NCI-H774 (cell line): ENCODE measurements at places on chromosomes 7 and 10.

DNA sequence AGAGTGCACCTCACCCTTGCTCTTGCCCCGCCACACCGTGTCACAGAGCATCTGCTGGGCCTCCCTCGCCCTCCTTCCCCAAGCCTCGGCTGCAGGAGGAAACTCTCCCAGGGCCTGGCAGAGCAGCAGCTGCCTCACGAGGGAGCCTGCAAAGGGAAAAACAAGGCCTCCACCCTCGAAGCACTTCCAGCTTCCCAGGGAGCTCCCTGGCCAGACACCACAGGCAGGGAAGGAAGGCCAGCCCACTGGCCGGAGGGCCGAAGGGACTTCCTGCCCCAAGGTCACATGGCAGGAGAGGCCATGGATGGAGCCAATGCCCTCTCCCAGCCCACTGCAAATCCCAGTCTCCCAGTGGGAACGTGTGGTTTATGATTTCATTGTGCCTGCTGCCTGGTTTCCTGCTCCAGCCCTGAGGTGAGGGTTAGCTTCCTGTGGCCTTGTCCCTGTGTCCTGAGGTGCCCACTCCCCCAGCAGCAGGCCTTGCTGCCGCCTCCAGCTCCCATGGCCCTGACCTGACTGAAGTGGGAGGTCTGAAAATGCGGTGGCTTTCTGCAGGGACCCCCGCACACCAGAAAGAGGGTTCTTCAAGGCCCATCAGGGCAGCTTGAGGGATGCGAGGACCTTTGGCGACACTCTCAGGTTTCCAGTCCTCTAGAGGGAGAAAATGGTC lies 100.5 kb upstream of the PPIF start:
- no peak for DNase-seq

DNA sequence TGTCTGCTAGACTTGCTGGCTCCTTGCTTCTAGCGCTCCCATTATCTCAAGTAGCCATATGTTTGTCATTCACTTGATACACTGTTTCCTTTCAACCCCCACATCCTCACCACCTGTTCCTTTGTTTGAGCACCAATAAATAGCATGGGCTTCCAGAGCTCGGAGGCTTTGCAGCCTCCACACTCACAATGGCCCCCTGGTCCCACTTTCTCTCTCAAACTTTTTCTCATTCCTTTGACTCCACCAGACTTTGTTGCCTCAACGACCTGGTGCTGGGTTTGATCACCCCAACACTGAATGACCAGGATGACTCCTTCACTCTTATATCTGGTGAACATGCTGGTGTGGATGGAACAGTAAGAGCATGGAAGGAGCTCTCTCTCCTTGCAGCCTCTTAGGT lies 114.5 kb upstream of the TRIM24 start:
- no peak for DNase-seq

GRCh38 chr10:71752391-71753090 lies 20.8 kb downstream of the VSIR start:
- no peak for DNase-seq

DNA sequence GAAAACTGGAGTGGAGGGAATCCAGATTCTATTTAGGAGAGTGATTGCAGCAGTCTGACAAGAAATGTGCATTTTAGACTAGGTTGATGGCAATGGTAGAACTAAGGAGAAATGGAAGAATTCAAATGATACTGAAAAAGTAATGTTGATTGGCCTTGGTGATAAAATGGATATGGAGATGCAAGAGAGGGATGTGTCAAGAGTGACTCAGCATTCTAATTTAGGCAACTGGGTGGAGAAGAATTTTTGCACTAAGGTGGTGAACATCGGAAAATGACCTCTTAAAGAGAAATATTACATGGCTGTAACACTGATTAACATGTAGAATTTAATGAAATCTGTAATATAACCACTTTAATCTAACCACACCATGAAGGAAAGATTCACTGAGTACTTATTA lies 806.5 kb downstream of the PHTF2 start:
- DNase-seq: no peak

DNA sequence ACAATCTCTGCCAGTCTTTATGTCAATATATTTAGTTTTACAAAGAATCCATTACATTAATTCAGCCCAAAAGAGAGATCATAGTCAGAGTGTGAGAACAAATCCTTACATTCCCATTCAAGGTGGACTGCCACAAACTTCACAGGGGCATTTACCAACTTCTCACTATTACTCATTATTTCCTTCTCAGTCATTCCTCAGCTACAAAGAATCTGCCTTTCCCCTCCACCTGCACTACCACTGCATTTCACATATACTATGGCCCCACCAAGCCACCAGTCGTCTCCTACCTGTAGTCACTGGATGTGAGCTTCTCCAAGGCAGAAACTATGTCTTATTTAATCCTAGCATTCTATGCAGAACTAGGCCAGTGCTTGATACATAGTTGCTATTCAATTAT lies 94.3 kb downstream of the USP6NL start:
- DNase-seq: no peak

- DNase-seq: no peak
Measured at GRCh38 chr7:107234436-107234835, 65.6 kb downstream of the HBP1 start.

DNA sequence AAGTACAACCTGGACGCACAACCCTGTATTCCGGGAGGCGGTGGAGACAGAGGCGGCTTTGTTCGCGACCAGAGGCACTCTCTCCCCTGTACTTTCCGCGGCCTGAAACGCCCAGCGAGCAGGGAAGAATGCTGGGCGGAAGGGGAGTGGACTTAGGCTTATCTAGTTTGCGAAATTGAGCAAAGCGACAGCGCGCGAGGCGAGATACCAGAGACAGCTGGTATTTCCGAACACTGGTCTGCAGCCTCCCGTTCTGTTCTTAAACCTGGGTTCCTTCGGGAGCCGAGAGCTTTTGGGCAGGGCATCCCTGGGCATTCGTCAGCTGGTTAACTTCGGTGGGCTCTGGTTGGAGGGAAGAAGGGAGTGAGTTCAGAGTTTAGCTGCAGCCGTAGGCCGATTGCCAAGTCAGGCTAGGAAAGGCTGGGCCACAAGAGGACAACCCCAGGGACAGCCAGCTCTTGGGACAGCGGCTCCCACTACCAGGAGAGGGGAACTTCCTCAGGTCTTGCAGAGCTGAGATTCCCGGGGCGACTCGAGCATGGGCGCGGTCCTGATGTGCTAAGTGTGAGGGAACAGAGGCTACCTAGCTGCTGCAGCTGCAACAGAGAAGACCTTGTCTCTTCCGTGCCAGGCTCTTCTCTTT lies 3.9 kb downstream of the HMX3 start:
- no peak for DNase-seq

DNA sequence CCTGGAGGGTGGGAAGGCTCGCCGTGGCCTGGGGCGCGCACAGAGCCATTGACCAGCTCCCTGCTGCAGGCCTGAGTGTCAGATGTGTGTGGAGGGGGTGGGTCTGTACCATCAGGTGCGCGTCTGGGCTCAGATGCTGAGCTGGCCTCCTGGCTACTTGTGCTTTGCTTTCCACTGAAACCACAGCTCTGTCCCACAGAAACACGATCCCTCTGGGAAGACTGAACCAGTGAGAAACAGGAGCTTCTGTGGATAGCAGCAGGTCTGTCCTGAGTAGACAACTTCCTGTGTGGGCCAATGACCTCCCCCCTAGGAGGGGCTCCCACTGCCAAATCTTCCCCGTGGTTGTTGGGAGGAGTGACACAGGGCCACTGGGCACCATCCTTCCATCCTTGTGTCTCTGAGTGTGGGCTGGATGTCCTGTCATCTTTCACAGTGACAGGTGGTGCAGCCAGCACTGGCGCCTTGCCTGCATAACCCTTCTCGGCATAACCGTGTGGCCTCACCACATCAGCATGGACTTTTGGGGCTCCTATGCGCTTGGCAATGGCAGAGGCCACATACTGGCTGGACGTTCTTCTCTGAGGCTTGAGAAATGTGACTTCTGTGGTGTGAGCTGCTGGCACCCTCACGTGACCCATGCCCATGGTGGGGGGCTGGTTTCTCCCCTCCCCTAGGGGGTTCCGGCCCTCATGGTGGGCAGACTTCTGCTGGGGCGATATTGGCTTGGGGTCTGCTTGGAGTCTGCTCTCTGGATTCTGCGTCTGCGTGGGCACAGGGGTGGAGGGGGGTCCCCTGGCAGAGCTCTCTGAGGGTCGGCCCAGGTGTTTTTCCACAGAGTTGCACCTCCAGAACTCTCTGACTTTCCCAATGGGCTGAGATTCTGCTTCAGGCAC lies 245.5 kb upstream of the GRB10 start:
- no peak for DNase-seq

DNA sequence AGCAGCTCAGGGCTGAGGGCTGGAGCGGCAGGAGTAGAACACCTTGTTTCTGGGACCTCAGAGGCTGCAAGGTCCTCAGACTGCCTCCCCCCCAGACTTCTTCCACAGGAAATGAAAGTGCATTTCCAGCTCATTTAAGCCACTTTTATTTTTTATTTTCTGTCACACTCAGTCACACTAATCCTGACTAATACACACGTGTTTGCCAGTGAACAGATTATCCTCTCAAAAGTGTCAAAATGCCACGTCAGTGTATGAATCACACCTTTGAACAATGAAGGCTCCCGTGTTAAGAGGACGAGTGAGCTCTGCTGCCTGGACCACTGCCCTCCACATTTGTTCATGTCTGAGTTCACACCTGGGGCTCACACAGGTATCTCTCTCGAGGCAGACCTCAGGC lies 488.5 kb downstream of the DNAJB6 start:
- DNase-seq: no peak

- DNase-seq: no peak
Measured at GRCh38 chr7:44274623-44274975, 50.8 kb downstream of the CAMK2B start.
